ENCODE measurements at places on chromosomes 3 and 15.

DNA sequence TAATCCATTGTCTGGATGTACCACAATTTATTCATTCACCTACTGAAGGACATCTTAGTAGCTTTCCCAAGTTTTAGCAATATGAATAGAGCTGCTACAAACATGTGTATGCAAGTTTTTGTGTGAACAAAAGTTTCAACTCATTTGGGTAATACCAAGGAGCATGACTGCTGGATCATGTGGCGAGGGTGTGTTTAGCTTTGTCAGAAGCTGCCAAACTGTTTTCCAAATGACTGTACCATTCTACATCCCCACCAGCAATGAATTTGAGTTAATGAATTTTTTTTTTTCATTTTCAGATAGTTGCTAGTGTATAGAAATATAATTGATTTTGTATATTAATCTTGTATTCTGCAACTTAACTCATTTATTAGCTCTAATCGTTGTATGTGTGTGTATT, 20.0 kb upstream of the ELP6 start:
- peak; percentile 38 for DNase-seq

GRCh38 chr15:97316362-97316761, 644.1 kb upstream of the ARRDC4 start:
- DNase-seq = no peak

DNA sequence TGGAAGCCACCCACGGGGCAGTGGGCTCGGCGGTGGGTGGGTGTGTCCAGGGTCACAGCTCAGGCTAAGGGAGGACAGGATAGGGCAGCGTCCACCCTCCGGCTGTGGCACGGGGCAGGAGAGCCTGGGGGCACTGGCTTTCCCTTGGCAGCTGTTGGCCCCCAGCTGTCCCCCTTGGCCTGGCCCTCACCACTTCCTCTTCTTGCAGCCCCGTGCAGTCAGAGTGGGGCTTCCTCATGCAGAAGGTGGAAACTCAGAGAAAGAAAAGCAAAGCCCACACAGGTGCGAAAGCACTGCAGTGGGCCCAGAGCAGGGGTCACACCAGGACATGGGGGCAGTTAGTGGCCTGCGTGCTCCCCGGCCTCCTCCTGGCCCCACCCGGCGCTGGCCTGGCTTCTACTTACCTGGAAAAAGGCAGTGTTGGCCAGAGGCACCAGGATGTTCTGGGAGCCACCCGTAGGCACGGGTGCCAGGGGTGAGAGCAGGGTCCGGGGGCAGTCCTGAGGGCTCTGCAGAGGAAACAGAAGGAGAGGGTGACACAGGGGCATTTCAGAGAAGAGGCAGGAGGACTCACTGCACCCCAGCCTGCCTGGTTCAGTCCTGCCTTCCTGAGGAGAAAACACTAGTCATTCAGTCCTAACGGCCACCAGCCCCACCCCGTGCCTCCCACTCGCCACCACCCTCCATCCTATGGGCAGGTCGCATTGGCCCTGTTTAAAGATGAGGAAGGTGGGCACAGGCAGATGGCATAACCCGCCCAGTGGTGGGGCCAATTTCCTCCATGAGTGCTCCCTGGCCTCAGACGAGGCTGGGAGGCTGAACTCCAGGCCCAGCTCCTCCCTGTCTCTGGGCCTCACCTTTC, 28.3 kb downstream of the PLXND1 start:
- DNase-seq = no peak

DNA sequence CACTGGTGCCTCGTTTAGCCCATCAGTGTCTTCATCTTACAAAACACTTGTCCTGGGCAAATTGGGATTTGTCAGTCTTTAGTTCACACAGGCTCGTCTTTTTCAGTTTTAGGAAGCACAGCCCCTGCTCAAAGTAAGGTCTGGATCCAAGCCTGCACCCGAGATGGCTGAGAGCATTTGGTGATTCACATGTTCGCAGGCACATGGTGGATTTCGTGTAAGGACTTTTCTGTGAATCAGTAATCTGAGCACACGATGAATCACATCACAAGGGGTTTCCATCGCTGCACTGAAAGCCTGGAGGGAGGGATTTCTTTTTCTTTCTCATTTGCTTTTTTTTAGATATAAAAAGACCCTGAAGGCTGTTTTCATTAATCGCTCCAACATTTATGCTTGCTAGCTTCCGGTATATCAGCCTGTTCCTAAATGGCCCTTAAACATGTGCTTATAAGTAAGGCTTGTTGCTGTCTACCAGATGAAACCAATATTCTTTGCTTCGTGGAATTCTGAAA, 435.6 kb upstream of the ATP10A start:
- no peak for DNase-seq

DNA sequence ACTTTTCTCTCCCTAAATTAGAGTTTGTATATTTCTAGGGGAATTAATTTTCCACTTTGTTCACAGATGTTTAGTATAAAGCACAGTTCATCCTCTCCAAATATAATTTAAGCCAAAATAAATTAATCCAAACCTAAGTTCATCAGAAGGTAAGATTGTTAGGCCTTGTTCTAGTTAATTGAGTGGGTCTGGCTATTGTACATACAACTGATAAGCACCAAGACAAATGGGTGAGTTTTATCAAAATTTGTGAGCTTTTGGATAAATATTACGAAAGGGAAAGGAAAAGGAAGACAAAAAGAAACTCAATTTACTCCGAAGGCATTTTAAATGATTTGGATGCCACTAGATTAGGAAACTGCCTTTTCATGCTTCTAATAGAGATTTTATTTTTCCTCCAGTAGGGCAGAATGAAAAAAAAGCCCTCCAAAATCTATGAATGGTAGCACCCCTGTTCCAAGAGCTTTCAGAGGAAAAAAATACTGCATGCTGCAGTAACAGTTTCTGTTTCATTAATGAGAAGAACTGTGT, 304.0 kb downstream of the ZNF385D start:
- DNase-seq = no peak

GRCh38 chr3:192373586-192373985, 353.8 kb downstream of the FGF12 start:
- DNase-seq = no peak

GRCh38 chr3:102614021-102614569, 179.3 kb downstream of the ZPLD1 start:
- DNase-seq = no peak

DNA sequence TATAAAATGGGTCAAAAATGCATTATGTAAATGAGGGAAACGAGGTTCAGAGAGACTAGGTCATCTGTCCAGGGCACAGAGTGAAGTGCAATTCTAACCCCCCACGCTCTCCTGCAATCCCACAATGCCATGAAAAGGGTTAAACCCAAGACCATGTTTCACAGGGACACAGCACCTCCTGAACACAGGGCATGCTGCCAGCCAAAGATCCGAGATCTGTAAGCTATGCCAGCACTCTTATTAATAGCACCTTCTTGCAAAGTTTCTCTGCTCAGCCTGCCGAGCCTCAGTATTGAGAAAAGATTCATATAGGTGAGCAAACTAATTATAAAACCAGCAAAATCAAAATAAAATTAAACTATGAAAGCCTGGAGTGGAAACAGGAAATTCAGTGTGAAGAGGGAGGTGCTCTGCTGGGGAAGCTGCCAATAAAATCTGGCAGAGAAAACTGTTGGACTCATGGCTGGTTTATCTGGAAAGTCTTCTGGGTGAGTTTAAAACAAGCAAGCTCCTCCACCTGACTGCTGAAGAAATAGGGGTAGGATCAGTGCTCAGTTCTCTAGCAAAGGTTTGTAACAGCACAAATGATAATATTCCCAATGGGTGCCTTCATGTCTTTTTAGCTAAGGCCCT, 50.3 kb downstream of the LRIG1 start:
- no peak for DNase-seq

- no peak for DNase-seq
Measured at GRCh38 chr15:45653702-45654424, 19.0 kb downstream of the SQOR start.

- DNase-seq = no peak
Measured at GRCh38 chr3:181369637-181370036, 342.1 kb upstream of the SOX2 start.

DNA sequence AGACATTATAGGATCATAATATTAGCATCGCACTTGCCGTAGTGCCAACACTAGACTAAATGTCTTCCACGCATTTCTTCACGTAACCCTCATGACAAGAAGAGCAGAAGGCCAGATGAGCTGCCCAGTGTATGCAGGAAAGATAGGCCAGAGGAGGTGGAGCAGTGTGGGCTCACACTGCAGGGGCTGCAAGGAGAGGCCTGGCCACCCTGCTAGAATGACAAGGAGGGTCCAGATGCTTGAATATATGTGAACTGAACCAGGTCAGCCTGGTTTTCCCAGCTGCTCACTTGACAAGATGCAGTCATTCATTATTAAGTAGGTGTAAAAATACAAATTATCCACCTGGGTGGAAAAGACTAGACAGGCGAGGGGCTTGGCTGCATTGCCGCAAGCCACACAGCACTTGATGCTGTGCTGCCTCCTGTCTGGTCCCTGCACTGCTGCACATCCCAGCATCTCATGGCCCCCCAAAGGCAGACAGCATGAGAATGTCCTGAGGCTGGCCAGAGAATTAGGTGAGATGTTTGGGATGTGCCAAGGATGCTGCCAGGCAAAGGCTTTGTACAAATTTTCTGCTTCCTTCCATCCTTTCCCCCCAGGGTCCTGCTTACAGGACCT, 115.2 kb downstream of the NTRK3 start:
- DNase-seq = no peak

GRCh38 chr3:123148772-123149171, 53.0 kb upstream of the SEC22A start:
- DNase-seq = no peak

GRCh38 chr3:172280406-172281051, 167.7 kb downstream of the GHSR start:
- DNase-seq = no peak

DNA sequence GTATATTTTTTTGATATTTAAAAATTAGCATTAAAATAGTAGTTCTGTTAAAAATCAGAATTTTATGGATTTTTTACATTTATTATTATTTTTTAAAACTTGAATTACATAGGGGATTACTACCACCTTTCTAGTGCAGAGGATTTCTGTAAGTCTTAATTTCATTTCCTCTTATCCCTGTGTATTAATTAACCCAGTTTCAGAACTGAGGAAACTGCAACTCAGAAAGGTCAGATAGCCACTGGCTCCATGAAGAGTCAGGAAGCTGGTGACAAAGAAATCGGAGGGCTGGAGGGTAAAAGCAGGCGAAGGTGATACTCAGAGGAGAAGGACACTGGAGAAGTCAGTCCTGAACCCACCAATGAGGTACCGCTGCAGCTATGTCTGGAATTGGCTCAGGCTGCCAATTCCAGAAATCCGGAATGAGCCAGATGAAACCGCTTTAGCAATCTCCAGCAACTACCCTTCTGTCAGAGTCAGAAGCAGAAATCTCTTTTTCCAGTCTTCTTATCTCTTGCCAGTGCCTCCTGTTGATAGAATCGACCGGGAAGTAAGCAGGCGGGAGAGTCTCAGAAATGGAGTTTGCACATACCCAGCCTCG, 308.5 kb downstream of the SV2B start:
- no peak for DNase-seq

- no peak for DNase-seq
Measured at GRCh38 chr3:194937882-194938321, 252.2 kb downstream of the FAM43A start.

- DNase-seq = no peak
Measured at GRCh38 chr15:40909662-40910630, 15.7 kb downstream of the VPS18 start.

GRCh38 chr15:99956820-99957641, 223.8 kb upstream of the LYSMD4 start:
- no peak for DNase-seq

DNA sequence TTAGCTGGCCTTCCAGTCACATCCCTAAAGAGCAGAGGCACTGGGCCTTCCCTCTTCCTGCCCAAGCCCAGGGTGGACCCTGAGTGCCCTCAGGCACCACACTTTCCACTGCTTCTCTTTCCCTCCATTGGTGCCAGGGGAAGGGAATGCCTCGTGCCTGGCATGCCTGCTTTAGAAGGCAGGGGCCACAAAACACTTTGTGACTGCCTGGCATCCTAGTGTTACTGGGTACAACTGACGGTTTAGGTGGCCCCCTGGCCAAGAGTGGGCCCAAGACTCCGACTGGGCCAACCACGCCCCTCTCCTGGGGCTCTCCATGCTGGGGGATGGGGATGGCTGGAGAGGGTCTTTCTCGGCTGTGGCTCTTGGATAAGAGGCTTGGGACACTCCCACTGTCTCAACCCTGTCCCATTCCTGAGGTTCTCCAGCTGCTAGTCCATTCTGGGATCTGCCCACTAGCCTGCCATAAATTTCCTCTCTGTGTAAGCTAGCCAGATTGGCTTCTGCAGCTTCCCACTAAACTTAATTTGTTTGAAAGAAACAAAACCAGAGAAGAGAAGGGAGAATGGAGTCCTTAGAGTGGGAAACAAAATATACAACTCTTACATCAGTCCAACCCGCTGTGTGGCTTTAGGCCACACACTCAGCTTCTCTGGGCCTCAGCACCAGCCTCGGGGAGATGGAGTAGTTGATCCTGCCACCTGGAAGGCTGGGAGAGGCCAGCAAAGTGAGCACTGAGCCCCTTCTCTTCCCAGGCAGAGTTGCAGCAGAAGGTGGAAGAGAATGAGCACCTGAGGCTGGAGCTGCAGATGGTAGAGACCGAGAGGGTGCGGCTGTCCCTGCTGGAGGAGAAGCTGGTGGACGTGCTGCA, 24.1 kb upstream of the GP9 start:
- DNase-seq = no peak

DNA sequence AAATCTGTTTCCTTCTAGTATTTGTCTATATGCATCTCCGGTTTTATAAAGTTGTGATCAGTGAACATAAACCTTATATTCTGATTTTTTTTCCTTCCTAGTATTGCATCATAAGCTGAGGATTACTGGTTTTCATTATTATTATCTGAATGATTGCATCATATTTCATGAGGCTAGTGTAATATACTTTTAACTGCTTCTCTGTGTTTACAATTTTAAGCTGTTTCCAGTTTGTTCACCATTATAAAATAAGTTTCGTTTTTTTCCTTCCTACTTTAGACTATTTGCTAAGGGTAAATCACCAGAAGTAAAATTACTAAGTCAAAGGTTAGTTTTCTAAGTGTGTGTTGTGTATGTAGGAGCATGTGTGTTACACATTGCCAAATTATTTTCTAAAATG, 20.2 kb downstream of the SEMA6D start:
- DNase-seq = no peak

GRCh38 chr3:111248406-111248805, 176.8 kb downstream of the NECTIN3 start:
- DNase-seq = no peak

GRCh38 chr3:191376516-191377141, 46.3 kb upstream of the UTS2B start:
- no peak for DNase-seq

- DNase-seq = no peak
Measured at GRCh38 chr3:72307438-72308115, 522.6 kb upstream of the PROK2 start.

Data from activated CD4-positive, alpha-beta T cell treated with anti-CD3 and anti-CD28 coated beads, Interleukin-2, Interleukin-4, amounts not matched to agents 100 ng/mL and 50 ng/mL, durations not matched to agents 16 hours and 8 hours (primary cell).